ENCODE measurements at places on chromosomes 3 and 15.

DNA sequence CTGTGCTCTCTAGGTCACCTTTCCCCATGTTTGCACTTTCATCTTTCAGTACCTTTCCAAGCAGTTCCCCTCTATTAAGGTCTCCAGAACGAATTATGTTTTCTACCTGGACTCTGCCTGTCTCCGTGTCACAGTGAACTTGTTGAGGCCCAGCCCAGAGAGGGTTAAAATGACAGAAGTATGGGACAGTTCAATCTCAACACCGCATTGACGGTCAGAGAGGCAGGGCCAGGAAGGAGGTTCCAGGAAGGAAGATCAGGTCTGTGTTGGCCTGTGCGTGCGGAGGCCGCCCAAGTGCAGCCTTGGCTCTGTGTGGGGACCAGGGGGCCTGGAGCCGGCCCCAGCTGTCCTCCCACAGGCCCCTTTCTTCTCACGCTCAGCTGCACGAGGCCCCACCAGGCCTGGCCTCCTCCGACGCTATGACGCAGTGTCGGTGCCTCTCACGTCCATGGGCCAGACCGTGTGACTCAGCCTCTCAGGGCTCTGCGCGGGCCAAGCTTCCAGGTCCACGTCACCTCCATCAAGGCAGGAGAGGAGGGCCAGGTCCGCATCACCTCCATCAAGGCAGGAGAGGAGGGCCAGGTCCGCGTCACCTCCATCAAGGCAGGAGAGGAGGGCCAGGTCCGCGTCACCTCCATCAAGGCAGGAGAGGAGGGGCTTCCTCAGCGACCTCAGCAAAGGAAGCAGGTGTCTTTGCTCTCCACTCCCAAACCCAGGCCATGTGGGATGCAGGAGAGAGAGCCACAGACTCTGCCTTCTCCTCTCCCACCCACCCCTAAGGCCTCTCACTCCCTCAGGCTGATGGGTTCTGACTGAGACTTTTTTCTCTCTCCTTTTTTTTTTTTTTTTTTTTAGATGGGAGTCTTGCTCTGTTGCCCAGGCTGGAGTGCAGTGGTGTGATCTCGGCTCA, 83.1 kb downstream of the CPN2 start:
- no peak for DNase-seq

DNA sequence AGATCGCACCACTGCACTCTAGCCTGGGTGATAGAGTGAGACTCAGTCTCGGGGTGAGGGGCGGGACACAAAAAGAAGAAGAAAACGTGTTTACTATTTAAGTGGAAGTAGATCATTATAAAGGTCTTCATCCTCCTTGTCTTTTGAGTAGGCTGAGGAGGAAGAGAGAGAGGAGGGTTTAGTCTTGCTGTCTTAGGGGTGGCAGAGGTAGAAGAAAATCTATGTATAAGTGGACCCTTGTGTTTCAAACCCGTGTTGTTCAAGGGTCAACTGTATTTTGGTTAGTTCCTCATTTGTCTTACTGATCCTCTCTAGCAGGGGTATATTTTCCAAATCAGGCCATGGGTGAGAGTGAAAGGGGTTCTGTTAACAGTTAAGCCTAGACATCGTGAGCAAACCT, 40.1 kb downstream of the TRIM71 start:
- no peak for DNase-seq

DNA sequence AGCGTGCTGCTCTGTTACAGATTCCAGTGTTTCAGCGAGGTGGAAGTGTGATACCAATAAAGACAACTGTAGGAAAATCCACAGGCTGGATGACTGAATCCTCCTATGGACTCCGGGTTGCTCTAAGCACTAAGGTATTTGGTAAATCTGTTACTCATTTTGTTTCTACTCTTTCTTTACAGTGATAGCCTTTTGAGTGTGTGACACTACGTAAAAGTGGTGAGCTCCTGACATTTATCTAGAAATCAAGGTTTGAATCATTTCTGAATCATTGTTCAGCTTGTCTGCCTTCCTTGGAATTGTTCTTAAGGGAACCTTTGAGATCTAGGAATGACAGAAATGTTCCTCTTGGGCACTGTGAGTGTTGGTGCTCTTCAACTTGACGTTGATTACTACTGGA, 11.2 kb upstream of the CAPN3 start:
- DNase-seq = no peak

GRCh38 chr15:72404841-72405240, 6.7 kb downstream of the TMEM202 start:
- no peak for DNase-seq

DNA sequence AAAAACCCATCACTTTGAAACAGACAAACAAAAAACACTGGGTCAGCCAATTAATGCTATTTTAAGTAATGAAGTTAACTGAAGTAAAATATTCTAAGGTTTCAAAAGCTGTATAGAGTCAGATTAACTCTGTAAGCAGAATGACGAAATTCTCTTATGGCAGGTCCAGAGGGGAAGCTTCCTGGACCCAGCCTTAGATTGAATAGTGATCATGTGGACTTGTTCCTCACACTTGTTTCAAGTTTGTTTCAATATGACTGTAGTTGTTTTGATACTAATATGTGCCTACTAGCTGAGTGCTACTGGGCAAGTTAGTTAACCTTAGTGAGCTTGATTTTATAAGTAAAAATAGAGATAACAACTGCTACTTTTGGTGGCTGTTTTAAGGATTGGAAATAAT, 32.6 kb downstream of the PLS1 start:
- no peak for DNase-seq

DNA sequence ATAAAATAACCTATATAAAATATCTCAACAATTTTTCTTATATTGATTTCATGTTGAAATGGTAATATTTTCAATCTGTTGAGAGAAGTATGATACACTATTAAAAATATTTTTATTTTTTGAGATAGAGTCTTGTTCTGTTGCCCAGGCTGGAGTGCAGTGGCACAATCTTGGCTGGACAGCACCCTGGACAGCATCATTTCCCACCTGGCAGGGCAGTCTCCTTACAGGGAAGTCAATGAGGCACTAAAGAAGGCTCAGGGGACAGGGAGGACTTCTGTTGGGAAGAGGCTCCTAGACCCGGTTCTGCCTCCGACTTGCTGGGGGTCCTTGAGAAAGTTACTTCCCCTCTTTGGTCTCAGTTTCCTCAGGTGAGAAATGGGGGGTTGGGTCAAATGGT, 9.4 kb downstream of the GOLGA6L2 start:
- DNase-seq = no peak

DNA sequence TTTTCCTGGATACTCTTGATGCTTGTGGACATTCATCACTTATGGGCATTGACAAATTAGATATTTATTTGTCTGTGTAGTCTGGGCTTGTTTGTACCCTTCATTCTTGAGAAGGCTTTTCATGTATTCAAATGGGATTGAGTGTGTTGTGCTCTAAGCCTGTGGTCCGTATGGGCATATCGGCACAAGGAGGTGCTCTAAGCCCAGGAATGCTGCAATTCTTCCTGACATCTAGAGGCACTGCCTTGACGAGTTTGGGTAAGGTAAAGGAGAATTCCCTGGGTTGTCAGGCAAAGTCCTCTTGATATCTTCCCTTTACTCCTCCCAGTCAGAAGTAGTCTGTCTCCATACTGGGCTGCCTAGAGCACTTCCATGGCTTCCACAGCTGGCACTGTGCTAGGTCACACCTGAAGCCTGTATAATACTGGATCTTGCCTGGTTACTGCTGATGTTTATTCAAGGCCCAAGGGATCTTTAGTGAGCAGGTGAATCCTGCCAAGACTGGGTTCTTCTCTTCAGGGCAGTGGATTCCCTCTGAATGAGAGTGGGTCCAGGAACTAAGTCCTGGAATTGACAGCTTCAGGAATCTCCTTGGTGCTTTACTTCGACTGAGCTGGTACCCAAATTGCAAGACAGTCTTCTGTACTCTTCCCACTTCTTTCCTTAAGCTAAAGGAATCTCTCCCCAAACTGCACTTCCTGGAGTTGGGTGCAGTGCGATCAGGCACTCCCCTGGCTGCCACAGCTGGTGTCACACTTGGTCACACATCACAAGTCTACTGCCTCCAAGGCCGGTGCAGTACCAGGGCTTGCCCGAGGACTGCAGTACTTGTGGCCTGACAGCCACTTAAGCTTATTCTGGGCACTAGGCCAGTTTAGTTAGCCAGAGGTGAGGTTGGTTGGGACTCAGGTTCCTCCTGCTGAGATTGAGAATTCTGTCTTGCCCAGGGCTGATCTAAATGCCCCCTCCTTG, 46.0 kb downstream of the GALK2 start:
- no peak for DNase-seq

DNA sequence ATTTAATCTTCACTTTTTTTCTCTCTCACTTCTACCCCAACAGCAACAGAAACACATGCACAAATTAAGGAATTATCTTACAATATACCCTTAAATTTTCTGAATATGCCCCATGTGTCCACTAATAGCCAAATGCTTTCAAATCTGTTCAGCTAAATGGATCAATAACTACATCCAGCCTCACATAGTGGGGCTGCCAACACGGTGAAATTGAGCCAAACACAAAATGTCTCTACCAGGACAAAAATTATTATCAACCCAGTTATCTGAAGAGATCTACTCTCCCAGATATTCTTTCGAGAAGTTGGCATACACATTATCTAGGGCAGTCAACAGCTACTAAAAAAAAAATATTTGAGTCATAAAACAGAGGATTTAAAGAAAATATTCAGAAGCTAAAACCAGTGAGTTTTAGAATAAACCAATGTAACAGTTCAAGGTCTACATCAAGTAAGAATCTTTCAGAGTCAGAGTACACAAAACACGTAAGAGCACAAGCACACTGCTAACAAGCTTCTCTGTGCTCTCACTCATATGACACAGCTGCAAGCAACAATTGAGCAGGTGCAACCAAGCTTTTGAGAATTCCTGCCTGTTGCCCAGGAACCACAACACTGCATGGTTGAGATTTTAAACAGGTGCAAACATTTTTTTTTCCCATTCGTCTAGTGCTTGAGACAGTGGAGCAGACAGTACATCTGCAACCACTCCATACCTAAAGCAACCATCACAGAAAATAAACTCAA, 247.7 kb downstream of the ZBTB20 start:
- DNase-seq = peak; percentile 41

DNA sequence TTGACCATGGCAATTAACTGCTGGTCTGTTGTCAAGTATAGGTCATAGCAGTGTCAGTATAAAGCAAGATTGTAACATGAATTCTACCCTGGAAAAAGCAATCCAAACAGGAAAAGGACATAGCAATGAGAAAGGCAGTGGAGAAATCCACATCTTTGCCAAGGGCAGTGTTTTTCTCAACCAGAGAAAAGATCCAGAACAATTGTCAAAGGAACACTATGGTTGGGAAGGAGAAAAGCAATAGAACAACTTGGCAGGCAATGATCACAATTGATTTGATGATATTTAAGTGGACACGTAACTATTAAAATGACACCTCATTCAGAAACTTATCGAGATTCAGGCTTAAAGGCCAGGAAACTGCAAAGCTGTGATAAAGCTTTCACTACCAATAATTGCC, 271.1 kb downstream of the DIPK2A start:
- DNase-seq = no peak

GRCh38 chr3:188431040-188431439, 277.1 kb downstream of the LPP start:
- no peak for DNase-seq

DNA sequence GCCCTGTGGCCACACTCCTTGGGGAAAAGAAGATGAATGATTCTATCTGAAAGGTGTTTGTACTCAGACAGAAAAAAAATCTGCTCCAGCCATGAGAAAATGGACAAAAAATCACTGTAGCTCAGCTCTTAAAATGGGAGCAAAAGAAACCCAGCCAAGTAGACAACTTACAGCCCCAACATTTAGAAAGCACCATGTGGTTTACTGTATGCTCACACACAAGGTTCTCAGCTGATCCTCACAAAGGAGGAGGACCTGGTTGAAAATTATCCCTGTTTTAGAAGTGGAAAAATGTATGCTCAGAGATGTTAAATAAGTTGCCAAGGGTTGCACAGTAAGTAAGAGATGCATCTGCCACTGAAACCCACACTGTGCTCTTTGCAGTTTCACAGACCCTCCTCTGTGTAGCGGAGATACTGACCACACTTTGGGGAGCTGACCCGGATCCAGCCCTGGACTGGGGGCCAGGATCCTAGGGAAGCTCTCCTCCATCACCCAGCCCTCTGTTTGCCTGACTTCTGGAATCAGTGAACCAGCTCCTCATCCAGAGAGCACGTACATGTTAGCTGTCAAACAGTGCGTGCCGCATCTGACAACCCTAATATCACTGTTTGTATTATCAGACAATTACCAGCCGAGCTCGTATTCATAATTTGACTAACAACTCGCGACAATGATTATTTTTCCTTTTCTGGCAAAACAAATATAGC, 32.7 kb upstream of the TPRG1 start:
- no peak for DNase-seq

DNA sequence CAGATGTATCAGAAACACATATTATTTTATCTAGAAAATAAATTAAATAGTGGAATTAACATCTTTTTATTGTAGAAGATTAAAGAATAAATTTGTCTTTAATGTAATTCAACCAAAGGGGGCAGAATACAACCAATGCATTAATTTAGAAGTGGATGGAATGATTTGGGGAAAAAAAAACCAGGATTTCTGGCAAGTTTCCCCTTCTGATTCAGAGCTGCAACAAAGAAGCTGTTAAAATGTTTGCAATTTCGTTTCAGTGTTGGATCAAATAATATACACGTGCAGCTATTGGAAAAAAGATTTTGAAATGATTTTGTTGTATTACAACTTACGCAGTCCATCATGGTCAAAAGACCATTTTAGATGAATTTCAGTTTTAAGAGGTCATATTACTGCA, 71.6 kb upstream of the ZNF280D start:
- no peak for DNase-seq

DNA sequence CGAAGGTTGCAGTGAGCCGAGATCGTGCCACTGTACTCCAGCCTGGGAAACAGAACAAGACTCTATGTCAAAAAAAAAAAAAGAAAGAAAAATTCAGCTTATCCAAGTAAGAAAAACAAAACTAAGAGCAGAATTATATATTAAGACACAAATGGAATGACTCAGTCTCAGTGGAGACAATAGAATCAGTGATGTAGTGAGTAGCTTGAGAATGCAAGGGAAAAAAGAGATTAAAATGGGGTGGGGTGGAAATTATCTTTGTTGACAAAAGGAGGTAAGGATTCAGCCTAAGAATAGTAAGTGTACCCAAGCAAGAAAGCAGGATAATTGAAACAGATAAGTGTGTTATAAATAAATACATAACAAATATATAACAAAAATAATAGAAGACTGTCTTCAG, 70.7 kb downstream of the BLM start:
- no peak for DNase-seq

GRCh38 chr3:19757773-19758172, 176.2 kb downstream of the EFHB start:
- no peak for DNase-seq

- peak; percentile 17 for DNase-seq
Observed at GRCh38 chr3:17013050-17013449, 128.3 kb downstream of the PLCL2 start.

Measured in cerebellum (tissue), 4 donors.